ENCODE measurements at places on chromosomes 6 and 20.

GRCh38 chr6:154001494-154002285 lies 37.4 kb upstream of the OPRM1 start:
- DNase-seq = no peak

- no peak for DNase-seq
Measured at GRCh38 chr20:49727478-49727877, 13.8 kb upstream of the B4GALT5 start.

DNA sequence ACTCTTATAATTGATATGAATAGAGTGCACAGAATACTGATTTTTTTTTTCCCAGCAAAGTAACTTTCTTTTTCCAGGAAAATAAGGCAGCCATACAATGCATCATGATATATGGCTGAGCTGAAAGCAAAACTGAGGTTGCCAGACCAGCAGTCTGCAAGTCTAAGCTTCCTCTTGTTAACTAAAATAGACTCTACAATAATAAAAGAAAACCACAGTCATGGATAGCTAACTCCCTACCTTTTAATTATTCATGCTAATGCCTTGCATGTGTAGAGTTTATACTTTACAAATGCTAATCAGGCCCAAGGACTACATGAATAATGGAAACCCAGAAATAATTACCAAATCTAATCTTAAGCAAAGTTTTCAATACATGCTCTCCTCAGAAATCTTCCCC lies 47.4 kb downstream of the MAP7 start:
- no peak for DNase-seq

GRCh38 chr6:107793191-107793590 lies 30.9 kb downstream of the SCML4 start:
- no peak for DNase-seq

DNA sequence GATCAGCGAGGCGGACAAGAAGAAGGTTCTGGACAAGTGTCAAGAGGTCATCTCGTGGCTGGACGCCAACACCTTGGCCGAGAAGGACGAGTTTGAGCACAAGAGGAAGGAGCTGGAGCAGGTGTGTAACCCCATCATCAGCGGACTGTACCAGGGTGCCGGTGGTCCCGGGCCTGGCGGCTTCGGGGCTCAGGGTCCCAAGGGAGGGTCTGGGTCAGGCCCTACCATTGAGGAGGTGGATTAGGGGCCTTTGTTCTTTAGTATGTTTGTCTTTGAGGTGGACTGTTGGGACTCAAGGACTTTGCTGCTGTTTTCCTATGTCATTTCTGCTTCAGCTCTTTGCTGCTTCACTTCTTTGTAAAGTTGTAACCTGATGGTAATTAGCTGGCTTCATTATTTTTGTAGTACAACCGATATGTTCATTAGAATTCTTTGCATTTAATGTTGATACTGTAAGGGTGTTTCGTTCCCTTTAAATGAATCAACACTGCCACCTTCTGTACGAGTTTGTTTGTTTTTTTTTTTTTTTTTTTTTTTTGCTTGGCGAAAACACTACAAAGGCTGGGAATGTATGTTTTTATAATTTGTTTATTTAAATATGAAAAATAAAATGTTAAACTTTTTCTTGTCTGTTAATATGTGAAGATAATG lies 2.2 kb downstream of the HSPA1B start:
- no peak for DNase-seq

DNA sequence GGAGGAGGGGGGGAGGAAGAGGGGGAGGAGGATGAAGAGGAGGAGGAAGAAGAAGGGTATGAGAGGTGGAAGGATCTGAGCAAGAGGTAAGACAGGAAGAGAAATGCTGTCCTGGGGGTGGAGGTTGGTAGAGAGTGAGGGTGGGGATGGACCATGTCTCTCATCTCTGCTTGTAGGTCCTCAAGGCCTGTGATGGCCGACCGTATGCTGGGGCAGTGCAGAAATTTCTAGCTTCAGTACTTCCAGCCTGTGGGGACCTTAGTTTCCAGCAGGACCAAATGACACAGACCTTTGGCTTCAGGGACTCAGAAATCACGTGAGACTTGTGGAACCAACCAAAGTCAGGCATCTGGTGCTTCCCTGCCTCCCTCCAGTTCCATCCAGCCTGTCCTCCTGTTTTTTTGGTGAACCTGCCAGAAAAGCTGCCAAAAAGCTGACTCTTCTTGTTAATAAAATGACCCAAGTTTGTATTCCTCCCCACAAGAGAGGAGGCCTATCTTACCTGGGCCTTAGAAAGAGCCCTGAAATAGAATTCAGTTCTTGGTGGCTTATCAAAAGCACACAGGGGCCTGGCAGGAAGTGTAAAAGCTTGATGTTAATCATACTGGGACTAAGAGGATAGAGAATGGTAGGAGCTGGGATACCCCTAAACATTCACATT lies 2.5 kb upstream of the C4A start:
- no peak for DNase-seq

GRCh38 chr20:21208999-21209398 lies 83.1 kb downstream of the KIZ start:
- no peak for DNase-seq

DNA sequence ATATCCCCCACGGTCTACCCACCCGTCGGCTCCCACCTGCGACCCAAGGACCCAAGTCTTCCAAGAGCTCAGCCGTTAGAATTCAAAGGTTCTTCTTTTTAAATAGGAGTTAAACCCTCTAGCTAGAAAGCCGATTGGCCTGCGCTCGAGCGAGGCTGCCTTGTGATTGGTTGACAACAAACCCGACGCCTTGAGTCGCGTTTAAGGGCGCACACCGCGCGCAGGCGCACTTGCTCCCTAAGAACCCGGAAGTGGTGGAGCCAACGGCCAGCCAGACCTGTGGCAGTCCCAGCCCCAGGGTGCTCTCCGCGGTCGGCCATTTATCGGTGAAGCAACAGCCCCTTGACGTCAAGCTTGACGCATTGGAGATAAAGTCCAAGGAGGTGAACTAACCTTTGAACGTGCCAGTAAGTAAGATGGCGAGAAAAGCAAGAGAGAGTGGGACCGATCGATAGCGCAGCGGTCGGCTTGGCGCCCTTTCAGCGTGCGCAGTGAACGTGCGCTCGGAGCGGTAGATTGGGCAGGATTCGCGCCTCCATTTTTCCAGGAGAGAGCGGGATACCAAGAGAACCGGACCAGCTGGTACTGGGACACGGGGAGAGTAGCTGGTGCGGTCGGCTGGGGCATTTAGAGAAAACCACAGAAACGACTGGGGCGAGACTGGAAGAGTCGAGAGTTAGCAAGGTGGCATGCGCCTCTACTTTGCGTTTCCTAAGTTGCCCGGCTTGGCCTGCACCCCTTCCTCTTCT lies at the start of the genes AURKA and CSTF1:
Gene AURKA (minus strand): TSS at position 84 of the 749 bp plus-strand sequence. CDS start 4,018 bp downstream, outside the sequence.
Gene CSTF1 (plus strand): TSS at position 514 of the 749 bp plus-strand sequence. CDS start 2,908 bp downstream, outside the sequence.
- DNase-seq = peak; percentile 98

DNA sequence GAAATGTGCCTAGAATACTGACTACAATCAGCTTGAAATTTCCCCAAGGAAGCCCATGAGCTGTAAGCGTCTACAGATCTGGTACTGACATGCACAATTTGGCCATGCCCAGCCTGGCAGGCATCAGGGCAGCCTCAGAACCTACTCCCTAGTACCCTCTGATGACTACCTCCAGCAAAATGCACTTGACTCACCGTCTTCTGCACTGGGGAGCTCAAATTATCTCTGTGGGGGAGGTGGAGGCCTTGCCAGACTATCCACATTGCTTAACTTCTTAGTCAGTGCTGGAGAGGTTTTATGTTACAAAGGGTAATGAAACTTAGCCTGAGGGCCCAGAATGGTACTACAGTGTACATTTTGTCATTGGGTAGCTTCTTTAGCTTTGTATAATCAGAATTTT lies 126.0 kb upstream of the ADGRF1 start:
- no peak for DNase-seq

DNA sequence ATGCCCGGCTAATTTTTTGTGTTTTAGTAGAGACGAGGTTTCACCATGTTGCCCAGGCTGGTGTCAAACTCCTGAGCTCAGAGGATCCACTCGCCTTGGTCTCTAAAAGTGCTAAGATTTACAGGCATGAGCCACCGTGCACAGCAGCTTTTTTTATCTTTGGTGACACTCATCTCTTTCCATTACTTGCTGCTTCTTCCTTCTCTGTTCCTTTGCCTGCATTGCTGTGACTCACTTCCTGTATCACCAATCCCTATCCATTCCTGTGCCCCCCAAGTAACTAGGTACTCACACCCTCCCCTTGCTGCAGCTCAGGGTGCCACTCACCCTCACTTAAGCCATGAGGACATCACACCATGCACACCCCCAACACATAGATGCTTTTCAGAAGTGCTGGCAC lies 24.6 kb downstream of the KHDC1L start:
- no peak for DNase-seq

DNA sequence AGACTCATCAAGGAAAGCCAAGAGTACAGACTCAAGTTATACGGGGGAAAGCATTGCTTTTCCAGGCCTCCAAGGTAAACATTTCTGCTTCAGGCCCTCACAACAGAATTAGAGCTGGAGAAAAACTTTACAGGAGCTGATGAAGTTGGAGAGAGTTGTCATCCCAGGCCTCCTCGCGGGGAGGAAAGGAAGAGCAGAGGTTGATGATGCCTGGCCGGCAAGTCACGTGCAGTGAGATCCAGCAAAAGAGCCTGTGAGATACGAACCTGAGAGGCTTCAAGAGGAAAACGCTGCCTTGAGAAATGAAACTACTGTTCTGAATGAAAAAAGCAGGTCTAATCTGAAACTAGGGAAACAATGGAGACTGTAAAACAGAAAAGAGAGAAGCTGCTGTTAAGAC lies 122.9 kb downstream of the FAM120B start:
- no peak for DNase-seq

GRCh38 chr6:73156793-73157767 lies 68.2 kb downstream of the KHDC1L start:
- DNase-seq = no peak

DNA sequence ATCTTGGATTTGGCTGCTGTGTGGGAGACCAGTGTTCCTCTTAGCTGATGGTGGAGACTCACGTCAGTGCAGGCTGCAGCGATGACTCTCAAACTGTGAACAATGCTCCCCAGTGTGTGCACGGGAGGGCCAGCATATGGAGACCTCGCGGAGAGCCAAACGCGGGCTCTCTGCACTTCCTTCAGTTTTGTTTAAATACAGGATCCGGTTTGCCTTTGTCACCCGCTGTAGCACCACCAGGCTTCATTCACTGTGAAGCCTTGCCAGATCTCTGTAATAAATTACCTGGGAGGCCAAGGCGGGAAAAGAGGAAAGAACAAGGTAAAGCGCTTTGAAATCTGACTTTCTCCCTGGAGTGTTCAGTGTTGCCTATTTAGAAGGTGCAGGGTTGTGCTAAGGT lies 30.7 kb upstream of the TMEM14A start:
- DNase-seq = no peak

GRCh38 chr6:108998485-108998884 lies 96.2 kb downstream of the SESN1 start:
- DNase-seq = no peak

- DNase-seq = no peak
Measured at GRCh38 chr6:33838983-33839382, 35.2 kb upstream of the MLN start.

DNA sequence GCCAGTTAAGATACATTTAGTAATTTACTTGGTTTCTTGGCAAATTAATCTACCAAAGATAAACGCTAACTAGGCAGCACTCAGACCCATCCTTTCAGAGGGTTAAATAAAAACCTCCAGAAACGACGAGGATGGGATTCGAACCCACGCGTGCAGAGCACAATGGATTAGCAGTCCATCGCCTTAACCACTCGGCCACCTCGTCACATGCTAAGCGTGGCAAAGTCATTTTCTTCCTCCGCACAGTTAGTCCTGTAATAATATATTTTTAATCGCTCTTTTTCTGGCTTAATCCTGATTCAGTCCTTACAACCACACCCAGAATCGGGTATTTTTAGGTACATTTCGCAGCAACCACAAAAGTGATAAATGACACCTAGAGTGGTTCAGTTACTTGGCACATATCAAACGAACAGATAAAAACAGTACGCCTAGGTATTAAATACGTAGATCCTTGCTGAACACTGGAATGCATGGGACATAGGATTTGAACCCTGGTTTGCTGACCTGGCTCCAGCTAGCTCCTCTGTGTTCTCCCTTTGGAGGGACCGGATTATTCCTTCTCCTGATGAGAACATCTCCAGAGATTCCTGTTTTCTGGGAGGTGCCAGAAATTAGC lies 71.6 kb downstream of the GPX5 start:
- no peak for DNase-seq

- no peak for DNase-seq
Measured at GRCh38 chr20:61855286-61855685, 210.4 kb downstream of the TAF4 start.

DNA sequence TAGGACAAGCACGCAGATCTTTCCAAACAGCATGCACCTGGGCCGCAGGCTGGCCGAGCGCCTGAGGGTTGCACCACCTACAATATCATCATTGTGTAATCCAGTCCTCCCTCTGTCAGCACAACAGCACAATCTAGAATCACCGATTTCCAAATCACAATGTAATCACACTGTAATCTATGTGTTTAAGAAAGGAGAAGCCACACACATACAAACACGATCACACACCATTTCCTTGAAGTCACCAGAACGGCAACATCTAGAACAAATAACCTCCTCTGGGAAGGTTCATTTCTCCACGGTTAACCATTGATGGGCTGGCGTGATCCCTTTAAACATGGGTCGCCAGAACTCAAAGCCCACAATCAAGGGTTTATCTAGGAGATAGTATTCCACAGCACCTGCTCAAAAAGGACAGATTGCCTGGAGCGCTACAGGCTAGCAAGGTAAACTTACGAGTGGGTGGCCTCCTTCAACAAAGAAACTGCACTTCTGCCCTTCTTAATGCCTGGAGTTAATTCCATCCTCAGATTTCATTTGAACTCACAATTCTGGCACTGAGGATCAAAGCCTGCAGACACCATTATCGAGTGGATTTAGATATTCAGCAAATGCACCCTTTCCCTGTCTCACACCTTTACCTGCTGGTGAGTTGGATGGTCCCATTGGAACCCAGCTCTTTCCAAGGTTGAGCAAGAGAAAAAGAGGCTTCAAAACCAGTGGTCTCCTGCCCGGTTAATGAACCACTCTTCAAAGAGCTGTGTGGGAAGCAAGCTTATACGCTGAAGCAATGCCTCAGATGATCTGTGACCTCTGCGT lies 83.8 kb upstream of the FOXQ1 start:
- no peak for DNase-seq

- DNase-seq = no peak
Measured at GRCh38 chr6:33320315-33321181, 3.0 kb upstream of the ZBTB22 start.

DNA sequence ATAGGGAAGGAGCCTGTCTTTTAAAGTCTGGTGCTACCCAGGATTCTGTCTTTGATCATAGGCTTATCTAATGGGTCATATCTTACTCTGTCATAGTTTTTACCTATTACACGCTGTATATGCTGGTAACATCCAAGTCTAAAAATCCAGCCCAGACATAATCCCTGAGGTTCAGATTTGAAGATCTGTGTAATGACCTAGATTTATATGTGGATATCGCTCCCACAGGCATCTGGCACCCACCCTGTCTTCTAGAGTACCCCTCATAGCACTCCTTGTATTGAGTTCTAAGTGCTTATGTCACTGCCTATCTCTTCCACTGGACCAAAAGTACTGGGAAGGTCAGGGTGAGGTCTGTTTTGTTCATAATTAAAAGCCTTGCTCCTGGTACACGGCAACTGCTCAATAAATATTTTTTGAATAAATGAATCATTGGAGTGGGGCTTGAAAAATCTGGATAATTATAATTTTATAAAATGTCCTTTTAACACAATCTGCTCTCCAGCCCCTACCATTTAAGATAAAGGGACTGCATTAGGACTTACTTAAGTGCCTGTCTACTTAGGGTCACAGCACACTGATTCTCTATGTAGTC lies 136.4 kb downstream of the FUT9 start:
- no peak for DNase-seq

GRCh38 chr6:19892260-19892659 lies 55.1 kb downstream of the ID4 start:
- no peak for DNase-seq

- no peak for DNase-seq
Measured at GRCh38 chr6:215335-216034, 76.8 kb upstream of the DUSP22 start.

Measured in stimulated activated CD8-positive, alpha-beta memory T cell treated with anti-CD3 and anti-CD28 coated beads, Interleukin-4, amount 100 ng/mL, for 1 hour (primary cell).